GM20000 (cell line): ENCODE measurements at places on chromosomes 3 and 15.
A peak's percentile ranks its signal among the peaks of the same experiment; 100 is the strongest.

- no peak for DNase-seq
These were observed 26.3 kb upstream of the PLCH1 start for GRCh38 chr3:155771126-155771525.

- no peak for DNase-seq
These were observed 150.5 kb upstream of the LPP start for GRCh38 chr3:188003188-188004171.

GRCh38 chr3:186653984-186654383, 11.8 kb upstream of the HRG start:
- DNase-seq: no peak

DNA sequence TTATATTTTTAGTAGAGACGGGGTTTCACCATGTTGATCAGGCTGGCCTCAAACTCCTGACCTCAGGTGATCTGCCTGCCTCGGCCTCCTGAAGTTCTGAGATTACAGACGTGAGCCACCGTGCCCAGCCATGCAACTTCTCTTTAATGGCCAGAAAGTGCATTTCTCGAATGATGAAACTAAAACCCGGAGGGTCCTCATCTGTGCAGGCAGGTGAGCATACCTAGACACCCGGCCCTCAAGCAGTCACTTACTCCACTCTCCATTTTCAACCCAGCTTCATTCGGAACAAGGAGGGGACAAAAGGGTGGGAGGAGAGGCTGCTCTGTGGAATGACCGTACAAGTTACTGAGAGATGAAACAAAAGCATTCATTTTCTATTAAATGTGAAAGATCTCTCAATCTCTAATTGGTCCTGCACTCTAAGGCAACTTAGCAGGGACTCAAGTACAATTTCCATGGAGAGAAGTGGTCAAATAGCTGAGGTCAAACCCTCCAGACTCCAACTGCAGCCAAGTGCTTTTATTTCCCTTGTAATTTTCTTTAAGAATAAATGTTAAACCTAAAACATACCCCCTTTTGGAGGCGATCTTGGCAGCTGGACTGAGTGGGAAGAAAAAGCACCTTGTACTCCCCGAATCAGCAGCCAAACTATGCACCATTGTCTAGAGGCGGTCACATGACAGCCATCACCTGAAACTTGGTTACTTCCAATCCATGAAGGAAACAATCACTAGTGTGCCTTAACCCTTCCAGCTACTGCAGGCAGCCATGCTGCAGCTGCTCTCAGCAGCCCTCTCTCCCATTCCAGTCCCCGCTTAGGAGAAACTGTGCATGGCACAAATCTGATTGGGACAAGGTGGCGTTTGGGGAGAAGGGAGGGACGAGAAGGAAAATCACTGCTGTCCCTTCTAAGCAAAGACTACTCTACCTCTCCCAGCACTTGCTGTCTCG, 62.2 kb downstream of the VGLL4 start:
- no peak for DNase-seq

DNA sequence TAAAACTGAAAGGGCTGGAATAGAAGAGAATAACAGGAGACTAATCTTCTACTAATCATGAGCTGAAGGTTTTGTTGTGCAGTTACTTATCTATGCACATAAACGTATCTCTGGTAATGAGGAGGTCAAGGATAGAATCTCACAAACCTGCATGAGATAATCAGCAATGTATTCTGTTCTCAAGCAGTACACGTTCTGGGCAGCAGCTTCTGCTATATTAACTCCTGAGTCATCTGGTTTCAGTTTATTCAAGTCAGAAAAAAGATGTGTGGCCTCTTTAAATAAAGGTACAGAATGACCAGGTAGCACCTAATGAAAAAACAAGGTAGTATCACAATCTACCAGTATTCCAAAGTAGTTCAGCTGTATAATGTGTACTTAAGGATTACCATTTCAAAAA, 34.9 kb downstream of the CDV3 start:
- DNase-seq: no peak

DNA sequence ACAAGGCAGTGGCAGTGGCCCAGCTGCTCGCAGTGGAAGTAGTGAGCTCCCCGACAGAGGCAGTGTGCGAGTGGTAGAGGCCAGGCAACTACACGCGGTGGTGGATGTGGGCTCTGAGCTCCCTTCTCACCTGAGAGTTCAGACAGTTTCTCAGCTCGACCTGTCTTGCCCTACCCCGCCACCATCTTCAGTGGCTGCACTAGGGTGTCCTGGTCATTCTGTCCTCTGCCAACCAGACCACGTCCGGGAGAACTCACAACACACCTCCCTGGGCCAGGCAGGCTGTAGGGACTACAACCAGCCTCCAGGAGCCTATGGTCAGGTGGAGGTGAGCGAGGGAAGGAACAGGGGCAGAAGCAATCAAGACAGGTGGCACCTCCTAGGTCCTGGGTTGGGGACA, 106.3 kb upstream of the SMAD3 start:
- no peak for DNase-seq

DNA sequence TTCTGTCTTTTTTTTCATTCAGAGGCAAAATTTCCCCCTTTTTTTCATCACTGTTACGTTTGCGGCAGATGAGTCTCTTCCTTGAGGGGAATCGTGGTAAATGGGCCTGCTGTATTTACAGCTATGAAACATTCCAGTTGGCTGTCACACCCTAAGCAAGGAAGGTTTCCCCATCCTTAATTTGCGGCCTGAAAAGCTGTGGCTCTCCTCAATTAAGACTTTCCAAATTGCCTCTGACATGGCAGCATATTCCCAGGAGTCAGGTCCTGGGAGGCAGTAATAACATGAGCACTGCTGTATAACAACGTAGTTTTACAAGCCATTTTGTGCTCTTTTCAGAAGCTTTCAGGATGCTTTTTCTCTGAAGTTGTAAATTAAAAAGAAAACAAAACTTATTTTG, 420.9 kb downstream of the LPP start:
- no peak for DNase-seq

DNA sequence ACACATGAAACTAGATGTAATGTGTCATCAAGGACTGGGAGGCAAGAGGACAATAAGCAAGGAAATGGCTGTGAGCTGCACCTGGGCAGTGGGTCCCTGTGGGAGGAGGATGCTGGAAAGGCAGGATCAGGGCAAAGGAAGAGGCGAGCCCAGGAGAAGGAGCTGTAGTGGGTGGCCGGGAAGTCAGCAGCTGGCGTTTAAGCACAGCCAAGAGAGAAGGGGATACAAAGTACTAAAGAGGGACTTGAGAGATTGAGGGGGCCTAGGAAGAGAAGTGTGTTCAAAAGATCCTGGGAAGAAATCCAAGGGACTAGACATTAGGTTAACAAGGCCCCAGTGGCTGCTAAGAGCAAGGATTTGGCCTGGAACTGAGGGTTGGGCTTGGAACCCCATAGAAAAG, 188.5 kb upstream of the SLC24A5 start:
- no peak for DNase-seq

DNA sequence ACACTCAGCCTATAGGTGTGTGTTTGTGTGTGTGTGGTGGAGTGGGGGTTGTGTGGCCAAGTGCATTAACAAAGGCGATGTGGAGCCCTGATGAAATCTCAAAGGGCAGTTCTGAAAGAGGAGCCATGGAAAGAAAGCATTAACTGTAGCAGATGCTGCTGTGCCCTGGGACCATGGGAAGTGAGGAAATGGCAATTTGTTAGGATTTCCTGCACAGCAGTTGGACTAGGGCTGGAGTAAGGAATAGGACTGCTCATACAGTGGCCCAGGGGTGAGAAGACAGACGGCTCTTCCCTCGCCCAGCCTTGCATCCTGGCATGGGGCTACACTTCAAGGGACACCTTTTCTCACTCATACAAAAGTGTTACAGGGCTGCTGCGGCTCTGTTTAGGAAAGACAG, 12.3 kb upstream of the ZBTB38 start:
- DNase-seq: no peak

GRCh38 chr3:95613993-95614392, 1200.4 kb upstream of the EPHA6 start:
- DNase-seq: no peak

DNA sequence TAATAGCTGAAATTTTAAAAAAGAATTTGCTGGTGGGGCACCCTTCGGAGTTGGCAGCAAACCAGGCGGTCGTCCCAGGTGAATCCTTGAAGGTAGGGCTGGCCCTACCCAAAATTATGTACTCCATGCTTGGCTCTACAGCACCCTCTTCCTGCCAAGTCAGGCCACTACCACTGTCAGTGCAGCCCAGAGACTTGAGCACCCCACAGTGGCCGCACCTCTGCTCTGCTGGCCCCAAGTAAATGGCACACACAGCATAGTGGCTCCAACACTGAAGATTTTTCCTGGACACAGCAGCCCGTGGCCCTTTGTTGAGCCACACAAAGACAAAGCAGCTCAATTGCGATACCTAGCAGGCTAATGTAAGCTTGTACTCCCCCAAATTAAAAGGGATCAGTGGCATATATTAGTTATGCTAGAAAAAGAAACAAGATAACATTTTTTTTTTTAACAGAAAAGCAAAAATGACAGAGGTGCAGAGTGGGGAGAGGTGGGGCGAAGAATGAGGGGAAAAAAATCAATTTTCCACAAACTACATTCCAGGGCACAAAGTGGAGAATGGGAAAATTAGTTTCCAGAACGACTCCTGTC, 250.5 kb downstream of the UACA start:
- peak; percentile 77 for DNase-seq

DNA sequence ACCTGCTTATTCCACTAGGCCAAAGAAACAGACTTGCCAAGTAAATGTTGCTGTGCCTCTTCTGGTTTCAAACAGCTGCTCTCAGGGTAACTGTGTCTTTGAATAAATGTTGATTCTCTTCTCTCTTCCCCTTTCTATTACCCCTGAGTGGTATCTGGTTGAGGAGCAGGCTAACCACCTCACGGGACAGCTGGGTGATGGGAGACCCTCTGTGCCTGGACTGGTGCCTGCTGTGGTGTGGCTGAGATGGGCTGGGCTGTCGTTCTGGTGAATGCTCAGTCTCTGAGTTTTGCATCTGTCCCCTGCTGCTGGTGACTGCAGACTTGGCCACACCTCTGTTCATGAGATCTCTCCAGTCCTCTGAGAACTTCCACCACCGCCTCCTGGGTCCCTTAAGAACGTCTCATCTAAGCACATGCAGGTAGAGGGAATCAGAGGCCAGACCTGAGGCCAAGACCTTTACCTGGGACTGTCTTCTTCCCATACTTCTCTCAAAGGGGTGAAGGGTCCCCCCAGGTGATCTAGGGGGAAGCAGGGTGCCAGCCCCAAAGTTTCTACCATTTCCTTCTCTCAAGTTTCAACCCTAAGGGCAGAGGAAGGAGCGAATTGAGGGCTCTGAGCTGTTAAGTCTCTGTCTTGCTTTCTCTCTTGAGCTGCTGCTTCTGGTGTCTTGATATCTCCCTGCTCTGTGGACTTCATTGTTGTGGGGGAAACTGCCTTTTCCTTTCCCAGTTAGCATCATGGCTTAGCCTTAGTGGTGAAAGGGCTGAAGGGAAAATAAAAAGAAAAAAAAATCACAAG, 252.9 kb downstream of the EBLN2 start:
- DNase-seq: no peak

DNA sequence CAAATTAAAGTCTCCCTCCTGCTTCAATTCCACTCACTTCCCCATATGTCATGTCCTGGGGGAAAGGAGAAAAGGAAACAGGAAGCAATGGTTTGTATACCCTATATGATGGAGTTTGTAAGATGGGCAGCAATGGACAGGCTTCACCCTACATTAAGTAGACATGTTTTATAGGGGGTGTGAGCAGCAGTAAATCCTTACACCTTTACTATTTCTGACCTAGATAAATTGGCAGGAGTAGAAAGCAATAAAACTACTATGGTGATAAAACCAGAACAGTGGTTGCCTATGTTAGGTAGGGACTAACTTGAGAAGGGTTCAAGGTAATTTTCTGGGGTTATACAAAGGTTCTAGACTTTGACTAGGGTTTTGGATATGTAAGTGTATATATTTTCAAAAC, 301.7 kb downstream of the GBE1 start:
- DNase-seq: no peak

DNA sequence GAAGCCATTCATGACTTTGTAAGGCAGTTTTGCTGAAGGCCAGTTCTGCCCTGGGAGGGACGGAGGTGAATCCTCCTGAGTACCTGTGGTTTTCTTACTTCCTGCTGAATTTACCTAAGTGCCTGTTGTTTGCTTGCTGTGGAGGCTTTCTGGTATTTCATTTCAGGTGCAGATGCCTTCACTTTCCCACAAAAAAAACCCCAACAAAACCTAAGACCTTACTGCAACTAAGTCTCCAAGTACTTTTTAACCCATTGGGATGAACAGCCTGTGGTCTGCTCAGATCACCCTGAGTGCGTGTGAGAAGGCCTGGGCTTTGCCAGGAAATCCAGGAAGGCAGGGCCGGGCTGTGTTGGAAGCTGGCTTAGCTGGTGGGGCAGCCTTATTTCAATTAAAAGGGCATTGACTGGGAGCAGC, 65.3 kb downstream of the IGF1R start:
- no peak for DNase-seq

DNA sequence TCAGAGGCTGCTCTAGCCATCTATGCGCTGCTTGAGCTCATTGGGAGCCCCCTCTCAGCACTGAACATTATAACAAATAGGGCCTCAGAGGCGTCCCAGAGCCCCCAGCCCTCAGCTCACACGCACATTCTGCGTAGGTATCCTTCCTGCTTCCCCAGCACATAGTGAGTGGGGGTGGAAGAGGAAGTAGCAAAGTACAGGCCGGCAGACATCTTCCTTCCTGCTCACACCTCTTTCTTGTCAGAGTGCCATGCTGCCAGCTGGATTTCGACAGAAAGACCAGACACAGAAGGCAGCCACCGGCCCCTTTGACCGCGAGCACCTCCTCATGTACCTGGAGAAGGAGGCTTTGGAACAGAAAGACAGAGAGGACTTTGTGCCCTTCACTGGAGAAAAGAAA, 16.6 kb downstream of the TMOD2 start:
- no peak for DNase-seq

- peak; percentile 86 for DNase-seq
These were observed 1.5 kb upstream of the PPM1M start for GRCh38 chr3:52243791-52244628.

- DNase-seq: no peak
These were observed 225.5 kb downstream of the SLCO3A1 start for GRCh38 chr15:92079047-92079446.

DNA sequence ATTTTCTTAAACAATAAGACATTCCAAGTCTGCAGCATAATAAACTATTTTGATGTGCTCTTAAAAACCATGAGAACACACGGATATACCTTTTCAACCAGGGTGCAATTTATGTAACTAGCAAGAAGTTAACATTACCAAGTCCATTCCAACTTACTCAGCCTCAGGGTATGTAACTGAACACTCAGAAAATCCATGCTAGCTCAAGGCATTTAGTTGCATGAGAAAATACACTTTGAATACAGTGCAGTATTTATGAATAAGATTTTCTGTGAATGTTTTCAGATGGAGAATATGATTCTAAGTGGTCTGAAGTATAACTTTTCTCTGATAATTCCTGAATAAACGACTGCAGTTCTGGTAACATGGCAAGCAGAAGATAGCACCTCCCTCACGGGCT, 124.3 kb downstream of the SNRK start:
- no peak for DNase-seq

DNA sequence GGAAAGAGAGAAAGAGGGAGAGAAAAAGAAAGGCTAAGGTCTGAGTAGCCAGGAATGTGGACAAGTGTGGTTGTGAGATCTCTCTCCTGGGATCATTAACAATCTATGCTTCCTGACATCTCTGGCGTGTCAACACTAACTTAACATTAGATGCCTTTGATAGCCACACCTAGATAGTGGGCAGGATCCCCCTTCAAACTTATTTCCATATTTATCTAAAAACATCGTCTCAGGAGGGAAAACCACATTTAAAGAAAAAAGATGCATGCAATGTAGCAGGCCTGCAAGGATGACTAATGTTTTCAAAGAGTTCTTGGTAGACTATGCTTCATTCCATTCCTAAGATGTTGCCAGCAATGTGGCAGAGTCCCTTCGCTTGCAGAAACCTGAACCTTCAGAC, 80.9 kb downstream of the MLH1 start:
- DNase-seq: no peak
